ENCODE measurements at places on chromosomes 6 and 20.

DNA sequence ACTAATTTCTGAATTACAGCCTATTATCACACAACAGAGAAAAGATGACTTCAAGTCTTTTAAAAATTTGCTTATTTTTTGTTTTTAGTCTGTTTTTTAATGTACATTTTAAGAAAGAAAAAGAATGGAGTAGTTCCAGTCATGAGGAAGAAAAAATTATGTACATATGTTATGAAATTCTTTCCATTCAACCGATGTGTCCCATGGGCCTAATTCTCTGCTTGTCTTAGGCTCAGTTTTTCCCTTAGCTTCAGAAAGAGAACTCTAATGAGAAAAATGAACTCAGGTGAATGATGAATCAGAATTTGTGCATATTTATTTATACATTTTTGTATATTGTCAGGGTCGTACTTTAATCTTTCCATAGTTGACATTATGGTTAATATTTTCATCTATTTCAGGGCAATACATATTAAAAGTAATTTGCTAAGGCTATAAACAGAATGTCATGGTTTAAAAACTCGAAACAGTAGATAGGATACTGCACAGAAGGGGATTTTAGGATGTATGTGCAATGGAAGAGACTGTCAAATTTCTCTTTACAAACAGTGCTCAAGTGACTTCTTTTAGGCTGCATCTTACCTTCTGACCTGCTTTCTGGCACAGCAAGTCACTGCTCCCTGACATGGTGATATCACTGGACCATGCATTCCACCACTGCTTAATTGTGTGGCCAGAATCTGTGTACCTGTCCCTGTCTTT is 153.1 kb downstream of the EPHA7 start:
- no peak for DNase-seq

DNA sequence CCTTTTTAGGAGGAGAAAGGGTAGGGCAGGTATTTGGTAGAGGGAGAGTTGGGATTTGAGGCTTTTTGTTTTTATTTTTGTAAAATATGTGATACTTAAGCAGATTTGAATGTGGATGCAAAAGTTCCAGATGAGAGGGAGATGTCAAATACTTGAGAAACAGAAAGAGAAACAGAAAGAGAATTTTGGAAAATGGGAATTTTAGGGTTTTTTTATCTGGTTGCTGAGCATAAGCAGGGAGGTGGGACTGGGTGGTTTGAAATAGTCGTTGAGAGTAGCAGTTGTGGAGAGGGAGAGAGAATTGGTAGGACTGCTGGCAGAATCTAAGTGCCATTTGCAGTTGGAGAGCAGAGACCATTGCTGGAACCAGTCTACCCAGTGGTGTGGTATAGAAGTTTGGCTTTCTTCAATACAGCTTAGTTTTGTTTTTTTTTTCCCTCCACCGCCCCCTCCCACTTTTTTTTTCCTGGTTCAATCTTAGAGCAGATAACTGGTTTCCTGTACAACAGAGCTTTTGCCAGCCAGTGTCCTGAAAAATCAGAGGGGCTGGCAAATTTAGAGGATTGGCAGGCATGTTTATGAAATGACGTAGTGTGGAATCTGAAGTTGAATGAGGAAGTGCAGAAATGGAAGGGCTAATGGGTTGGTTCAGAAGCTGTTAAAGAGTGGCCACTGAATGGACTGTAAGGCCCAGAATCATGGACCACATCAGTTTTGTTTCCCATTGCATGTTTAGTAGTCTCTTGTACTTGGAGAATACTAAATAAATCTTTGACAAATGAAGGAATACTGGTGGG is 68.7 kb downstream of the ATRN start:
- no peak for DNase-seq

GRCh38 chr6:14443629-14444268 is 326.2 kb downstream of the CD83 start:
- DNase-seq = no peak

DNA sequence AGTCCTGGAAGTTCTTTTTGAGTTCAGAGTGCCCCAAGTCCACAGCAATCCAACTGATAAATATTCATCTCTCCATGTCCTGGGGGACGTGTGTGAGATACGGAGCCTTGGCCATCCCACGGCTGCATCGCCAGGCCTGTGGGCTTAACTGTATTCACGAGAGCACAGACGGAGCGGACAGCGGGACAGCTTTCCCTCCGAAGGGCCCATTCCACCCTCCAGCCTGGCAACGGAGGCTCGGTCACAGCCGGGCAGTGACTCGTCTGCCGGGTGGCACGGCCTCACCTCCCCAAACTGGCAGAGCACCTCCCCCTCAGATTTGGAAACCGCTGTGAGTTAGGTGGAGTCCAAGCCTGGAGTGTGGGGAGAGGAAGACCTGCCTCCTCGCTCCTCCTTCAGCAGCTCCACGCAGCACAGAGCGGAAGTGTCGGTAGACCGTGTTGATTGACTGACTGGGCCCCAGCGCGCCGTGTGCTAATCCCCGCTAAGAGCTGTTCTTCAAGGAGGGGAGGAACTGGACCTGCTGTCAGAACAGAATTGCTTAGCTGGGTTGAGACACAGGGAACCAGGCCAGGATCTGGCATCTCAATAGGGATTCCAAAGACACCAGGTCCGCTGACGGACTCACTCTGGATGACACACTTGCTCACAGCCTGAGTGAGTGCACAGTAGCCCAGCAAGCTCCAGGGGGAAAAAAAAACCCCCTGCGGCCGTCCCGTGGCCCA is 10.9 kb downstream of the FOXF2 start:
- no peak for DNase-seq

DNA sequence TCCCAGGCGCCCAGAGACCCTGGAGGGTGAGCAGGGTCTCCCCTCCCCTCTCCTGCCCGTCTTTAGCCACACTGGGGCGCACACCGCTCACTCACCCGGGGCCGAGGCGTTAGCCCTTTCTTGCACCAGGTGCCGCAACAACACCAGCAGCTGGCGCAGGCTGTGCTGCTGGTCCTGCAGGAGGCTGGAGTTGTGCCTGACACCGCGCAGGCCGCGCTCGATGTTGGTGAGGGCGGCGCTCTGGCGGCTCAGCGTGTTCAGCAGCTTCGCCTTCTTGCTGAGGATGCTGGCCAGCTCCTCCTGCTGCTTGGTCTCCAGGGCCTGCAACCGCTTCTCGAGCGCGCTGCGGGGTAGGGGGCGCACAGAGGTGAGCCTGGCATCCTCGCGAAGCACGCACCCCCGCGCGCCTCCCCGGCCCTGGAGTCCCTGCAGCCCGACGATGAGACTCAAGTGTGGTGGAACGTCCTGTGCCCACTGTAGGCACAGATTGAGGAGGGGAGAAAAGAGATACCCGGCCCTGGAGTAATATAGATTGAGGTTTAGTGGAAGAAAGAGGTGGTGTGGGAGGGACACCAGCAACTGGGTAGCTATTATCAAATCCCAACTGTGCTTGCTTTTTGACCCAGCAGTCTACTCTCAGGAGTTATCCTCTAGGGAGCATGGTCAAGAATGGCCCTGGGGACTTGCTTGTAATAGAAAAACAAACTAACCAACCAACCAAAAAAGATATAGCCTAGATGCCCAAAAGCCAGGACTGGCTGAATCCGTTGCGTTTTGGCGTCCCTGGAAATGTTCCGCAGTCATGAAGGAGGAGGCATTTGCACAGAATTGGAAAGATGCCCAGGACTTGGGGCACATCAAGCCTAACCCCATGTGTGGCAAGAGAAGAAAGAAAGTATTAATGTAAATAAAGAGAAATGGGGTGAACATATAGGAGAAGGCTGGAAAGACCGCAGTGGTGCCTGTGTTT is 30.9 kb downstream of the ANGPT4 start:
- no peak for DNase-seq

- no peak for DNase-seq
These were observed 99.3 kb upstream of the ARMC2 start for GRCh38 chr6:108748959-108749358.

DNA sequence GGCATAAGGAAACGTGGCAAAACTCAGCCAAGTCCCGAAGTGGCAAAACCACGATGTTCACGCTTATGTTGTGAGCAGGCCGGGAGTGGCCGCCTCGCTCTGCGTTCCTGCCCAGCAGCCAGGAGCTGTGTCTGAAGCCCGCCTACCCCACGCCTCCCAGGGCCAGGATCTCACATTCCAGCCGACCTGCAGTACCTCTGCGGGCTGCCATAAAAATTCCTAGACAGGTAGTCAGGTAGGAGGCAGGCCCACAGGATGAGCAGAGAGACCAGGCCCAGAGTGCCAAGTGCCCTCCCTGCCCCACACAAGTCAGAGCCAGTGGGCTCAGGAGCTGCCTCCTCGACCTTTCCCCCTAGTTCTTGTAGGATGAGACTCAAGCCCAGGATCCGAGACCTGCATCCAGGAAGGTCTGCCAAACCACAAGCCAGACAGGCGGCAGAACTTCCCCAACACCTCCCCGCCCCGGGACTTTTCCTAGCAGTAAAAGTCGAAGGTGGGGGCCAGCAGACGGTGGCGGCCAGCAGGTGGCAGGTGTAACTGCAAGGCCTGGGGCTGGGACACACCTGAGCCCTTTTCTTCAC is 16.7 kb downstream of the PMEPA1 start:
- DNase-seq = no peak

DNA sequence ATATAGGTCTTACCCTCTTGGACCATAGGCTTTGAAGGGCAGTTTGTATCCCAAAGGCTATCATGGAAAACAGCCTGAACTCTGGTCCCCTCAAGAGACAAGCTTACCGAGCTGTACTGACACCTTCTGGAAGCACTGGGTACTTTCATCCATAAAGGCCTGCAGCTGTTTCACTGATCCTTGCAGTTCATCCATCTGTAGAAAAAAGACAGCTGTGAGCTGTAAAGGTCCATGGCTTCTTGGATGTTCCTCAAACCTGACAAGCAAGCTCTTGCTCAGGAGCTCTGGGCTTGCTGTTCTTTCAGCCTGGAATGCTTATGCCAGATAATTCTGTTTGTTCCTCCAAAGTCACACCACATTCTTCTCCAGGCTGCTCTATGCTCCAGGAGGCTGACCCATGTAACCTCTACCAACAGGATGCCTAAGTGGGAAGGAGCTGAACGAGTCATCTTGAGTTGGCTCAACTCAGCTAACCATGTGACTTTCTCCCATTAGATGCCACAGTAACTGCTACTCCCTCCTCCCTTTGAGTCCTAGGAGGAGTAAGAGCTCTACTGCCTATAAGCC is 8.8 kb upstream of the NDRG3 start:
- peak; percentile 12 for DNase-seq

GRCh38 chr20:23601715-23602114 is 4.0 kb downstream of the CST9 start:
- DNase-seq = no peak
